ENCODE measurements at places on chromosomes 5 and 9.

DNA sequence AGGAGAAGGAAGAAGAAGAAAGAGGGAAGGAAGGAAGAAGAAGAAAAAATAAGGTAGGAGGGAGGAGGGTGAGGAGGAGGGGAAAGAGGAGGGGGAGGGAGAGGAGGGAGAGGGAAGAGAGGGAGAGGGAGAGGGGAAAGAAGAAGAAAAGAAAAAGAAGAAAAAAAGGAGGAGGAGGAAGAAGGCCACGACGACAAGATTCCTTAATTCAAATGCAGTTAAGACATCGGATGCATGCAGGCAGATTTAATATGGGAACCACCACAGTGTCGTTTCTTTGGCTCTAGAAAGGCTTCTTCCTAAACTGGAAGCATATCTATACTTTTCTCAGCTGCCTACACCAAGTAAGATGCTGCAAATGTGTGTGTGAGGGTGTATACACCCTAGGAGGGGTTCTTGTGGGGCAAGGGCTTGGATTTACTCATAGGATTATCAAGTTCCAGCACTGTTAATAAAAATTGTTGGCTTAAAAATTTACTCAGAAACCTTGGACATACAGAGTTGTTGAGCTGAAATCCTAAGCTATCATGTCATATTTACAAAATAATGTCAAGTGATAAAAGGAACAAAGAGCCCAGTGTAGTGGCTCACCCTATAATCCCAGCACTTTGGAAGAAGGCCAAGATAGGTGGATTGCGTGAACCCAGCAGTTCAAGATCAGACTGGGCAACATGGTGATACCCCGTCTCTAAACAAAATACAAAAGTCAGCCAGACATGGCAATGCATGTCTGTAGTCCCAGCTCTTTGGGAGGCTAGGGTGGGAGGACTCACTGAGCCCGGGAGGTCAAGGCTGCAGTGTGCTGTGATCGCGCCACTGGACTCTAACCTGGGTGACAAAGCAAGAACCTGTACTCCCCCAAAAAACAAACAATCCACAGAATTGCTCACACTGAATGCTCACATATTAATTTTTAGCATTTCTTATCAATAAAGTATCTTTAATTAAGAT is 108.5 kb downstream of the UBAP2 start:
- DNase-seq, result no peak

- no peak for DNase-seq
These were observed 338.2 kb upstream of the ITGA1 start for GRCh38 chr5:52449516-52449915.

GRCh38 chr5:89545076-89545475 is 662.1 kb upstream of the MEF2C start:
- no peak for DNase-seq

GRCh38 chr5:129125819-129126218 is 31.3 kb downstream of the ISOC1 start:
- DNase-seq, result no peak

DNA sequence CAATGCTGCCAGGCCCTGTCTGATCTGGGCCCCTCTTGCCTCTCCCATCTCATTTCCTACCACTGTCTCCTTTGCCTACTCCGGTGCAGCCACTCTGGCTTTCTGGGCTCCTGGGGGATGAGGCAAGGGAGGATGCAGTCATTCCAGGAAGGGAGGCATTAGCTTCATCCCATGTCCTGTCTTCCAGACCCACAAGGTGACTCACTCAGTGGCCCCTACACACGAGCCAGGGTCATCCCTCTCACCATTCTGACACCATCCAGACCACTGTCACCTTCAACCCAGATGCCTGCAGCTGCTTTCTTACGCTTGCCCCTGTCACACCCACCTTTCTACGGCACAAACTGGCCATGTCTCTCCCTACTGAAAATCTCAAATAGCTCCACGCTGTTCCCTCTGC is 19.1 kb downstream of the ACSL6 start:
- no peak for DNase-seq

- DNase-seq, result no peak
These were observed 3.7 kb upstream of the IRX2 start for GRCh38 chr5:2755076-2755680.

DNA sequence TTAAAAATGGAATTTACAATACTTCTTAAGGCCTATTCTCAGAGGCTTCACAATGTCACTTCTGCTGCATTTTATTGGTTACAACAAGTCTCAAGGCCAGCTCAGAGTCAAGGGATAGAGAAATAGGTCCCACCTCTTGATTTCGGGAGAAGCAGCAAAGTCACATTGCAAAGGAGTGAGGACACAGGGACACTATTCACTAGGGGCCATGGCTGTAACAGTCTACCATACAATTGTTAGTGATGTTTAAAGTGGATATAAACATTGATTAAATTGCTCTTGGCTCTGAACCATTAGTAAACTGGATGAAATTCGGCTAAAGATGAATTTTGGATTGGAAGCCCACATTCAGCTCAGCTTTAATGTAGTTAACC is 21.7 kb upstream of the CMBL start:
- no peak for DNase-seq

DNA sequence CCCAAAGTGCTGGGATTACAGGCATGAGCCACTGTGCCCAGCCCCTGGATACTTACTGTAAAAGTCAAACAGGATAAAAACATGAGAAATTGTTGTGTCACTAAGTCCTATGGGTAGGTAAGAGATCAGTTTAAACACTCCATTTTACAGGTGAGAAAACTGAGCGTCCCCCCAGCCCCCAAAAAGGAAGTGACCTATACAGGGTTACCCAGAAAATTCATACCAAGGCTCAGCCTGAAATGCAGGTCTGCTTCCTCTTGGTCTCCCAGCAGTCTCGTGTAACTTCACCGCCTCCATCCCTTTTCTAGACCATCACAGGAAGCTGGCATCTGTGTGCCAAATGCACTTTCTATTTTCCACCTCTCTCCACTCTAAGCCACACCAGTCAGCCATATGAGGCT is 57.2 kb downstream of the TMOD1 start:
- no peak for DNase-seq

DNA sequence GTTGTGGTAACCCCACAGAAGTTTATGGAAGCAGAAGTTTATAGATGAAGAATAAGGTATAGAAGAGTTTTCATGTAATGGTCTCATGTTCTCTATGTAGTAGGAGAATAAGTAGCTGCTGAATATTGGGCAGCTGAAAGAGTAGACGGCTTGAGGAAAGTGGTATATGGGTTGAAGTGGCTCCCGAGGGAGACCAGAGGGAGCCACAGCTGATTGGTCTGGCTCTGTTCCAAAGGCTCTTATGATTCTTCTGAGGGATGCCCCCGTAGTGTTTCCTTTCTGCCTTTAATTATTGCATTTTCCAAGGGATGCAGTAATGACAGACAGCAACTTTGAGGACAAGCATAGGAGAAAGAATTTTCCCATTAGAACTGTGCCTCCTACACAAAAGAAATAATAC is 30.1 kb upstream of the TENT2 start:
- DNase-seq, result peak; percentile 39

DNA sequence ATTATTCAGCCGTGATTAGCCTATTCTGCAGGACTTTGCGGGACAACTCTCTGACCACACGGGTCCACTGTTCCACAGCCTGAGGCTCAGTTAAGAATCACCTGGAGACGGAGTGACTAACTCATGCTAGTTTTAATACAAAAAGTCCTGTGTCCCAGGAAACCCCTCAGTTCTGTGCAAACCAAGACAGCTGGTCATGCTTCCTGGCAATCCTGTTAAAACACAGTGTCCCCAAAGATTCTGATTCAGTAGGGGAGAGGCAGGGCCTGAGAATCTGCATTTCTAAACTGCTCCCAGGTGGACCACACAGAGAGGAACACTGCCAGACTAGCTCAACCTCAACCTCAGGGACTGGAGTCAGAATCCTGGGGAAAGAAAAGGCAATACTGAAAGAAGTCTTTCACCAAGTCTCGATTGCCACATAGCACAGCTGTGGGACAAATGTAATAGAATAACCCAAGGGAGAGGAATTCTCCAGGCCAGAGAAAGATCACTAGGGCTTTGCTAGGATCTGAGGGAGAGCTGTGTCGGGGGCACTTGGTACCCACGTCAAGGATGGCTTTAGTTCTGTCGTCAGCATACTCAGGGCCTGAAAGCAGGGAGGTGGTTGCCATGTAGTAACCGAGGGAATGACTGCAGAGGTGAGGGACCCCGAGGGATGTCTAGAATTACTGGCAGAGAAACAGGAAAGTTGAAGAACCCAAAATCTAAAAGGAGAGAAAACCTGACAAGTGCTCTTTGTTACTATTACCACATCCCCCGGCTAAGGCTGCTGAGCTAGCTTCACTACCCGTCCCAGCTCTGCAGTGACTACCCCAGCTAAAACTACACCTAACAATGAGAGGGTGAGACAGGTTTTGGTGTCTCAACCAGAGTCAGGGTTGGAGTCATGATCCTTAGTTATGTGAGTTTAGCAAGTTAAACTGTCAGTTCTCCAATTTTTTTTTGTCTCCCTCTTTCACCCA is 8.6 kb downstream of the SUSD1 start:
- no peak for DNase-seq

DNA sequence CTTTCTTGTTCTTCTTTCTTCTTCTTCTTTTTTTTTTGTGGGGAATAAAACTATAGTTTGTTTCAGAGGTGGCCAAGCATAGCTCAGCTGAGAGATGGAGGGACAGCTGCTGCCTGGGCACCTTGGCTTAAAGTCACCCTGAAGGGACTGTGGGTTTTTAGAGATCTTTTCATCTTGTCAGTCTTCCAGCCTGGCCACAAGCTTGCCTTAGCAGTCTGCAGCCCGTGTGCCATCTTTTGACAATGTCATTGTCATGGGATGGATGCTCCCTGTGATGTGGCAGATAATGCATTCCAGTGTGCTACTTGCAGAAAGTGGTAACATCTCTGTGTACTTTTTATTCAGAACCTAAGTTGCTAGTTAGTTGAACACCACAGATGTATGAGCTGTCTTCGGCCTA is 280.8 kb downstream of the FANCC start:
- DNase-seq, result no peak

DNA sequence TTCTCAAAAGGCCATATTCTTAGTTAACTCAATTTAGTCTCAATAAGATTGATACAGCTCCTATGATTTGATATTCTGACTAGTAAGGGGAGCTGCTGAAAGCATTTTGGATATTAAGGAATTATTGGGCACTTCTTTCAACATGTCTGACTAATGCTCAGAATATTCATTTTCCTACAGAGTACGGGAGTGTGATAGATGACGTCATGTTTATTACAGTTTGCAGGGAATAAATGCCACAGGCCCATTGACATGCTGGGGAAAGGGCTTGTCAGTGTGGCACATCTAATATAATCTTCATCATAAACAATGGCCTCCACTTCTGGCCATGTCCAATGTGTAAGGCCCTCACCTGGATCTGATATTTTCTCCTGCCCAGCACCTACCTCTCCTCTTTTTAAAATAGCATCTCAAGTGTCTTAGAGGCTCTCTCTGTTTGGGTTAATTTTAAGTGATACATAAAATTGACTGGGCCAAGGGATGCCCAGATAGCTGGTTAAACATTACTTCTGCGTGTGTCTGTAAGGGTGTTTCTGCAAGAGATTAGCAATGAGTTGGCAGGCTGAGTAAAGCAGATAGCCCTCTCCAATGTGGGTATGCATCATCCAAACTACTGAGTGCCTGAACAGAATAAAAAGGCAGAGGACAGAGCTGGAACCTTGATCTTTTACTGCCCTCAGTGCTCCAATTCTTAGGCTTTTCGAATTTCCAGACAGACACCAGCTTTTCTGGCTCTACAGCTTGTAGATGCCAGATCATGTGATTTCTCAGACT is 99.3 kb downstream of the SLC24A2 start:
- DNase-seq, result no peak

DNA sequence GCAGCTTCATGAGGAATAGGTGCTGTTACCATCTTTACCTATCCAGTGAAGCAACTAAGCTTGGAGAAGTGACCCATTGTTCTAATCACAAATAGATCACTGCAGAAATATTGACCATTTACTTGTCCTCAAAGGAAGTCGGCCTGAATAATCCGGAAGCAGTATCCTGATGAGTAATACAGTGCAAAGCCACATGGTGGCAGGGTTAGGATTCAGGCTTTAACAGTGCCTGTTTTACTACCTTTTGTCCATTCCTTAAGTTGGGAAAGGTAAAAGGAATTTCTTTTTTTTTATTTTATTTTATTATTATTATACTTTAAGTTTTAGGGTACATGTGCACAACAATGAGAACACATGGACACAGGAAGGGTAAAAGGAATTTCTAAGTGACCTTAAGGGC is 336.3 kb downstream of the KDM4C start:
- no peak for DNase-seq

GRCh38 chr9:122572456-122572855 is 10.7 kb downstream of the OR1L8 start:
- no peak for DNase-seq

DNA sequence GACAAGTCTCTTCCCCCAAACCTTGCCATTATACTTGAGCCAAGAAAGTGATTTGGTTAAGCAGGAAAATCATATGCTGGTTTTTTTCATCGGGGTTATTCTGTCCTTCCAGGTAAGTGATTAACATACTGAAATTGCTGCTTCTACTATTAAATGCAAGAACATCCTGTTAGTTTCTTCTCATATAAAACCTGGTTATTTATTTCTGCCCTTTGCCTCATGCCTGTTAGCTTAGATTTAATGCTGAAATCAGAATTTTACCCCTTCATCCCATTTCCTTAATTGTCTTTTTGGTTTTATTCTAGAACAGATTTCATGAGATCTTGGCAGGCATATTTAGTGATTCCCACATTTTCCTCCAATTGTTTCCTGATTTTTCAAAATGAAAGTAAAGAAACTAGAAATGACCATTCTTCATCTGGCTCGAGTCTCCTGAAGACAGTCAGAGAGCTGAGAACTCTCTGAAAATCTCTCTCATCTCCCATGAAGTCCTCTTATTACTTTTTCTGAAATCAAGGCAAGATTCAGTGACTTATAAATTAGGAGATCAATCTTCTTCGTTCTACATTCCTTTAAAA is 132.9 kb downstream of the NFIB start:
- no peak for DNase-seq

DNA sequence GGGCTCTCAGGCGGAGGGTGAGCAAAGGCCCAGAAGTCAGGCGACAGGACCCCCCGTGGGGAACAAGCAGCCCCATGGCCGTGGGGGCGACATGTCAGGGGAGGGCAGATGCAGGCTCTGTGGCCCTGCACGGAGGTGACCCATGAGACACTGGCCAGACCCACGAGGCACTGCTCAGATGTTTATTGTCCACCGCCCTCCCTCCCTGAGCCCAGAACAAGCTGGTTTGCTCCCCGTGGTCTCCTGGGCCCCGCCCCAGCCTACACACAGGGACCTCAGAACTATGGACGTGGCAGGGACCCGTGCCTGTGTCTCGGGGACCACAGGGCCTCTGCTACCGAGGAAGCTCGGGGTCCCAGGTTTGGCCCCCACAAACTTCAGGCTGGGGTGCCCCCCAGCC is 1.9 kb downstream of the FUT7 start:
- DNase-seq, result no peak

GRCh38 chr9:111661802-111662521 is 557 bp downstream of the GNG10 start:
- no peak for DNase-seq

DNA sequence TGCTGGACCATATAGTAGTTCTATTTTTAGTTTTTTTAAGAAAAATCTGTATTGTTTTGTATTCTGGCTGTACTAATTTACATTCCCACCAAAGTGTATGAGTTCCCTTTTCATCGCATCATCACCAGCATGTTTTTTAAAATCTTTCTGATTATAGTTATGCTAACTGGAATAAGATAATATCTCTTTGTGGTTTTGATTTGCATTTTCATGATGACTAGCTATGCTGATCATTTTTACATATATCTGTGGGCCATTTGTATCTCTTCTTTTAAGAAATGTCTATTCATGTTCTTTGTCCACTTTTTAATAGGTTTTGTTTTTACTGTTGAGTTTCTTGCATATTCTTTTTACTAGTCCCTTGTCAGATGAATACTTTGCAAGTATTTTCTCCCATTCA is 238.0 kb downstream of the FBXO4 start:
- no peak for DNase-seq

All from NCI-H1417 treated with DMSO at 0.1 percent for 48 hours (cell line).